ENCODE measurements at places on chromosomes 7 and 10. TPM values are rescaled to one million over a fixed set of nuclear protein-coding genes. Genes with fewer than 3 reads are reported as not detected.

UNCX gene
- not detected for total RNA-seq

C10orf143 gene
- total RNA-seq: 3.6 TPM

LLCFC1 gene
- not detected for total RNA-seq

SRRM3 gene
- total RNA-seq: not detected

NACAD gene
- total RNA-seq: not detected

PRKCQ gene
- total RNA-seq: 66.1 TPM

EPO gene
- total RNA-seq: 0.15 TPM

IFIT5 gene
- total RNA-seq: 17.0 TPM

MMD2 gene
- not detected for total RNA-seq

CASP7 gene
- 32.7 TPM for total RNA-seq

COL26A1 gene
- total RNA-seq: not detected

CYP3A7 gene
- not detected for total RNA-seq

GNG11 gene
- not detected for total RNA-seq
